ENCODE measurements at places on chromosomes 6 and 20. TPM values are rescaled to one million over a fixed set of nuclear protein-coding genes. Genes with fewer than 3 reads are reported as not detected.

- DNase-seq = no peak
Observed at GRCh38 chr20:20699917-20700316, 12.5 kb downstream of the RALGAPA2 start.

LRRC73 gene
- polyA plus RNA-seq = not detected

BMP2 gene
- polyA plus RNA-seq = 2.6 TPM

DNA sequence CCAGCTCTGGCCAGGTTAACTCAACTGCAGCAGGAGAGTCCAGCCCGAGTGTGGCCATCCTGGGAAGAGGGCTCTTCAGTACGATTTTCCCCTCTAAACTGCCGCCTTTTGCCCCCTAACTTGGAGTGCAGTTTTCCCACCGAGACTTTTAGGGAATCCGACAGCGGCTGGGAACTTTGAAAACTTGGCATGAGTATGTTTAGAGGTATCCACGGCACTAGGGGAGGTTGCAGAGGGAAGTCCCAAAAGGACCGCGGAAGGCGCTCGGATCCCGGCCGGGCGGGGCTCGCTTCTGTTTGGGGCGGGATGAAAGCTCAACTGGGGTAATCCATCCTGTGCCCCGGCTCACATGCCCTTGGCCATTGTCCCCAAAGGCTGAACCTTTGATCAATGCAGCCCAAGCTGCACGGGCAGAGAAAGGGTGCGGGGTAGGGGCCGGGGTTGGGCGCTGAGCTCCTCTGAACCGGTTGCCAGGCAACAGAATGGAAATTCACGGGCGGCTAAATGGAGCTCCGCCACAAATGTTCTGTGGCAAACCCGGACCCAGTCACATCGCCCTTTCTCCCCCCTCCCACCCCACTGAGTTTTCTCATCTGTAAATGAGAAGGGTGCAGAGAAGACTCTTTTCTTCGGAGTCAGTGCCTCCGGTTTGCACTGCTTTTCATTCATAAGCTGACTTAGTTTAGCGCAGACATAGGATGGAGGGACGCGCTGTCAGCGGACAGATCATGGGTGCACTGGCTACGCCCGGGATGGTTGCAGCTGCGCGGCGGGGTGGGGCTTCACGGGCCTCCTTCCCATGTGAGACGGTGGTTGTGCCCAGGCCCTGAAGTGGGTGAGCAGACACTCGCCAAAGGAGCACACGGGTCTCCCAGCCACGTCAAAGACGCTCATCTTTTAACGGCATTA lies 2.3 kb downstream of the BMP6 start:
- no peak for DNase-seq

- DNase-seq = no peak
Observed at GRCh38 chr6:131033631-131034030, 29.4 kb downstream of the EPB41L2 start.

SLC12A5 gene
- 1.3 TPM for polyA plus RNA-seq
